ENCODE measurements at places on chromosomes 11 and 22.

GRCh38 chr11:46625406-46625805 lies 8.1 kb downstream of the ATG13 start:
- DNase-seq: no peak

GRCh38 chr11:11313426-11313825 lies 39.6 kb downstream of the CSNK2A3 start:
- DNase-seq: peak; percentile 23

DNA sequence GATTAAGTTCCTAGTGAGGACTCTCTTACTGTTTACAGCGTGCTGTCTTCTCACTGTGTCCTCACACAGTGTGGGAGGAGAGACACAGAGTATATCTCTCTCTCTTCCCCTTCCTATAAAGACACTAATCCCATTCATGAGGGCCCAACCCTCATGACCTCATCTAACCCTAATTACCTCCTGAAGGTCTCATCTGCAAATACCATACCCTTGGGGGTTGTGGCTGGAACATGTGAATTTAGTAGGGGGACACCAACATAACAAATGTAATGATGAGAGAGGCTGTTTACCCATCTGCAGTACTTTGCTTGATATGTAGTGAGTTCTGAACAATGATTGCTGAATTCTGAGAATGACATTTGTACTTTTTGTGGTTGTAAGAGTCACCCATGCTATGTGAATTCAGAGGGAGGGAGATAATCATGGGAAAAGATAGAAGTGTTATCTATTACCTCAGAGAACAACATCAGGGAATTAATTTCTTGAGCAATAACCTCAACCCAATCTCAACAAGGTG lies 4.9 kb upstream of the OR52W1 start:
- no peak for DNase-seq

GRCh38 chr11:11535611-11536010 lies 86.2 kb downstream of the GALNT18 start:
- DNase-seq: no peak

DNA sequence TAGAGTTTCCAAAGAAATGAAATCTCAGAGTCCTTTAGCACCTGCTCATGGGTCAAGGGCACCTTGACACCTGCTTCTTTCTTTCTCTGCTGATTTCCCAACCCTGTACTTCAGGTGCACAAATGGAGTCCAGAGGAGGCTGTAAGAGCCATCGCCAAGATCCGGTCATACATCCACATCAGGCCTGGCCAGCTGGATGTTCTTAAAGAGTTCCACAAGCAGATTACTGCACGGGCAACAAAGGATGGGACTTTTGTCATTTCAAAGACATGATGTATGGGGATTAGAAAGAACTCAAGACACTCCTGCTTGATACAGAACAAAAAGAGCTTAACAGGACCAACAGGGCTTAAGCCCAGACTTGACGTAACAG lies 5.9 kb downstream of the PTPMT1 start:
- no peak for DNase-seq

Measured in choroid plexus epithelial cell (primary cell).